ENCODE measurements at places on chromosomes 3 and 15.

GRCh38 chr3:195570344-195570743, 13.4 kb downstream of the APOD start:
- no peak for DNase-seq

- no peak for DNase-seq
Measured at GRCh38 chr3:12730506-12731242, 28.4 kb downstream of the TMEM40 start.

- no peak for DNase-seq
Measured at GRCh38 chr3:64399205-64399800, 174.0 kb upstream of the PRICKLE2 start.

GRCh38 chr15:72463702-72464101, 10.4 kb upstream of the ARIH1 start:
- no peak for DNase-seq

DNA sequence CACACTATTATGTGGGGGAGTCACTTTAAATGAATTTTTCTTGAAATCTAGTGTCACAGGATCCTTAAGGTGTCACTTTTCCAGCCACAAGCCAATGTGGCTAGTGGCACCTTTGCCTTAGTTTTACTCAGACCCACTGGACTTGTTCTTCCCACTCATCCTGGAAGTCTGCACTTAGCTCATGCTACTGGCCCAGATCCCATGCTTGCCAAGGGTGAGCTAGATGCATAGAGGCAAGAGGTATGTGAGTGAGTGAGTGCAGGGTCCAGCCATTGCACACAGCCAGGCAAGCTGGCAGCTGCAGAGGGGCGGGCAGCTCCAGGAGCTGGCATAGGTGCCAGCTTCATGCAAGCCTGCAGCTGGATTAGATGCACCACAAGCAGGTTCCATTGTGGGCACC, 81.0 kb downstream of the CGGBP1 start:
- no peak for DNase-seq

- DNase-seq = no peak
Measured at GRCh38 chr3:173622166-173622565, 224.6 kb downstream of the NLGN1 start.

GRCh38 chr3:37814547-37814946, 47.1 kb upstream of the CTDSPL start:
- no peak for DNase-seq

DNA sequence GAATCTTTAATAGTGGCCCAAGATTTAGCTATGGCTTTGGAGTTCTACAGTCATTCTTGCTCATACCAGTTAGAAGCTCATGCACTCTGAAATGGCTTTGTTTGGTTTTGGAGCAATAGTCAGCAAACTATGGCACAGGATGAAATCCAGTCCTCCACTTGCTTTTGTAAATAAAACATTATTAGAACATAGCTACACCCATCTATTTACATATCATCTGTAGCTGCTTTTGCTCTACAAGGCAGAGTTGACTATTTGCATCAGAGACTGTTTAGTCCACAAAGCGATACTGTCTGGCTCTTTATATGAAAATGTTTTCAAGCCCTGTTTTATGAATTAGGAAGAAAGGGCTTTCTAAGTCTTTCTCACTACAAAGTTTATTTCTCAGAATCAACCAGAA, 716.9 kb downstream of the AGBL1 start:
- DNase-seq = no peak

DNA sequence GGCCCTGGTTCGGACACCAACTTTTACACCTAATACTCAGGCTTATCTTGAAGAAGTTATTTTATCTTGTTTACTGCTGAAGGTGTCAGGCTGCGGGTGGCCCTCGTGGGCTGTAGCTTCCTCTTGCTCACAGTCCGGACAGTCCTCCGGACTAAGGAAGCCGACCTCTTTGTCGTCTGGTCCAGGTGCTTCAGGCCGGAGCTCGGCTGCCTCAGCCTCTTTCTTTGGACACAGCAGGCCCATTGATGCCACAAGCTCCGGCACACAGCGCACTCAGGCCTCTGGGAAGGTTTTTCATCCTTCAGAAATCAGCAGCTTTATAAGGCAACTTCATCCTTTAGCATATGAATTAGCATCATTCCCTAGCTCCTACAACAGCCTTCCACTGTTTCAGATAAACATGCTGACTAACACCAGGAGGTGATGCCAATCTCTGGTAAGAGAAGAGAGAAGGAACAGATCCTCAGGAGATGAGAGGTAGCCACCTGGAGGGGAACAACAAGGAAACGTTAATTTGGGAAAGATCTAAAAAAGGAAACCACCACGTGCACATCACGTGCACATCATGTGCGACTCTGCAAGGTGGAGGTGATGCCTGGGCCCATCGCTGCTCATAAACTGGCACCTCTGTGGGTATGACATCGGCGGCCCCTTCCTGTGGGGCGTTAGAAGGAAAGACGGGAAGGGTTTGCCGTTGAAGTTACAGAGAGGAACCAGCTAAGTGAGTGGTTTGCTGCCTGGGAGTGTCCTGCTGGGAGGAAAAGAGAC, 4.4 kb upstream of the CHAC1 start:
- no peak for DNase-seq

DNA sequence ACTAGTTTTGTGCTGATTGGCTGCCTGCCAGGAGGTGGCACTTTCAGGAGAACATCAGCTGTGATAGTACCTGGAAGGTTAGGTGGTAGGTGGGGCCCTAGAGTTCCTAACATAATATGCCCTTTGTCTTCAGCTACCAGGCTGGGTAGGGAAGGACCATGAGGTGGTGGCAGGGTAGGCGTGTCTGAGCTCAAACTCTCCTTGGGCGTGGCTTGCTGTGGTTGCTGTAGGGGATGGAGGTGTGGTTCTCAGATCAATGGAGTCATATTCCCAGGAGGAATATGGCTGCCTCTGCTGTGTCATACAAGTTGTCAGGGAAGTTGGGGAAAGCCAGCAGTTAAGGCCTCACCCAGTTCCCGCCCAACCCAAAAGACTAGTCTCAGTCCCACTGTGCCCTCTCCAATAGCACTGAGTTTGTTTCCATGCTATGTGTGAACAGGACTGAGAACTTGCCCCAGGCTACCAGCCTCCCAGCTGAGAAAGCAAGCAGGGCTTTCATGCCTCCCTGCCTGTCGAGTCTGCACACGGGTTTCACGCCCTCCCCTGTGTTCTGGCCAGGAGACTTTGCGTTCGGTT, 107.7 kb downstream of the CHCHD4 start:
- DNase-seq = no peak

DNA sequence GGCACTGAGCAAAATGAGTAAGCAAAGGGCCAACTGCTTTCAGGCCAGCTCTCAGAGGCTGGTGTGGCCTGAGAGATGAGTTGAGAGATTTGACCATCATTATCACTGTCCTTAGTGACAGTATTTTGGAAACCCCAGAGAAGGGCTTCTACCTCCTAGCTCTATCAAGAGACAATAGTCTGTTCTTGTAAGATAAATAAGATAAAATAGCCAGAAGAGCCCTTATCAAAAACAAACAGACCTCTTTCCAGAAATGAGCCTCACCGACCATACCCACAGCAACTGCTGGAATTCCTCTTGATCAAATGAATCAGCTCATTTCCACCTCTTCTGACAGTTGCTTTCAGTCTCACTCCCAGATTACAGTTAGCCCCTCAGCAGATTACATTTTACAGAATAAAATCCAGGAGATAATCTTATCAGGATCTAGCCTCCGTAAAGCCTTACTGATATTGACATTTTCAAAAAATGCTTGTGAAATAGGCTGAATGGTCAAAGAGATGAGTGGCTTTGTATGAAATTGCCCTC, 4.5 kb downstream of the HDC start:
- DNase-seq = no peak

- DNase-seq = no peak
Measured at GRCh38 chr15:36371509-36371908, 207.9 kb upstream of the CDIN1 start.

DNA sequence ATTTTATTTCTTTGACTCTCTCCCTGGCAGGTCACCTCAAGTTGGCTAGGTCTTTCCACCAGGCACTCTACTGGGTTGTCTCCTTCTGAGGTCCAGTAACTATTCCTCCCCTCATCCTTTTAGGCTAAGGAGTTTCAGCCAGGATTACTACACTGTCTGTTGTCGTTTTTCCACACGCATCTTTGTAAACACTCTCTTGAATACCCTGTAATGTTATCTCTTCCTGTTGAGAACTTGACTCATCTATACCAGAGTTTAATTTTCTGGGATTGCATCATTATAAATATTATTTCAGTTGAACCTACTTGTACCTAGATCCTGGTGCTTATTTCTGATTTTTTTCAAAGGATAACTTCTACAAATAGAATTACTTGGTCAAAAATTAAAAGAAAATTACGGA, 138.3 kb downstream of the SQOR start:
- DNase-seq = no peak

DNA sequence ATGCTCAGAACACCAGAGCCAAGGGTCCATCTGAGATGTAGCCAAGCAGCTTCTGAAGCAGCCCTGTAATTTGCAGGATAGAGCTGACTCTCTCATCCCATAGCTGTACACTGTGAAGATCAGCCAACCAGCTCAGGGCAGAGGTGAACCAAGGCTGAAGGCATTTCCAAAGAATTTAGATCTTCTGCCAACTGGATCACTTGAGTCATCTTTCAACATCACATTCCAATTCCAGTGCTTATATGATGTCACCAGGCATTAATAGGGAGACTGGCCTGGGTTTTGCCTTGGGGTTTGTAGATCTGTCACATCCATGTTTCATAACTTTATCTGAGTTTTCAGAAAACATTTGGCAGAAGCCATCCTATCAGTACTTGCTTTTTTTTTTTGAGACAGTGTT, 98.2 kb downstream of the NR2F2 start:
- no peak for DNase-seq

- DNase-seq = no peak
Measured at GRCh38 chr3:134713671-134714070, 62.8 kb upstream of the KY start.

DNA sequence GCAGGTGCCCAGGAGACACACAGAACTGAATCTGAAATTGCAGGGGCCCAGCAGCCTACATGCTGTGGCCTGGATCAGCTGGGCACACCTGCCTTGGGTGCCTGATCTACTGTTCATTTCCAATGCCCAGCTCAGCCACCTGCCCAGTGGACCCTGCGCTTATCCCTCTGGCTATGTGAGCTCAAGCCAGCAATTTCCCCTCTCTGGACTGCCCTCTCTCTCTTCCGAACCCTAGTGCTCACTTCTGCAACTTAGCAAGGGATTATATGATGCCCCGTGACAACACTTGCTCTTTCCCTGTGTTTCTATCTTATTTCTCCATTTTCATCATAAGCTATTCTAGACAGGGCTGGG, 276.0 kb downstream of the UACA start:
- DNase-seq = no peak

DNA sequence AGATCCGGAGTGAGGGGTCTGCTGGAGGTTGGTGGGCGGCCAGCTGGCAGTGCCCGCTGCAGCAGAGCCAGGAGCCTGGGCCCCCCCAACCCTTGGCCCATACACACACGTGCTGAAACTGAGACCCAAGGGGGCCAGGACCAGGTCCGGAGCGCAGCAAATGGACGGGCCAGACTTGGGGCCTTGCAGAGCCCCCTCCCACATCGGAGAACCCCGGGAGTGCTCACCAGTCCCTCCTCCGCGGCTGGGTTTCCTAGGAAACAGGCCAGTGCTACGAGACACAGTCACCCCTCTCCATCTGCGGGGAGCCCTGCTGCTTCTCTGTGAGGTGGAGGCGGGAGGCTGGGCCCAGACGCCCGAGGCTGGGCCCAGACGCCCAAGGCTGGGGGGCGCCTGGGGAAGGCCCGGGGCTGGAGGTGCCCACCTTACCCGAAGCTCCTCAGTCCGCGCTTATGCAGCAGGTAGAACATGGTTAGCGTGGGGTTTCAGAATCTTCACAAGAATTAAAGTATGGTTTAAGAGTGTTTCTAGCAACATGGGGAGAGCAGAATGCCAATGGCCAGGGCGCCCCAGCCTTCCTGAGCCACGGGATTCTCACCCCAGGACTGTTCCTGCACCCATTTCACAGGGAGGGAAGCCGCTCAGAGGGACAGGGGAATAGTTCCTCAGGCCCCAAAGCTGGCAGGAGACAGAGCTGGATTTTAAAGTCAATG, 135.0 kb upstream of the PRR20G start:
- no peak for DNase-seq
